Ureter (tissue), 1 donor: ENCODE measurements at places on chromosomes 1 and 21. TPM values are rescaled to one million over a fixed set of nuclear protein-coding genes. Genes with fewer than 3 reads are reported as not detected.

- DNase-seq, result no peak
These were observed 413.6 kb upstream of the ESRRG start for GRCh38 chr1:217136895-217137205.

GRCh38 chr1:18091660-18092446 lies 15.7 kb upstream of the IGSF21 start:
- no peak for DNase-seq

- no peak for DNase-seq
These were observed 28.9 kb upstream of the CLSTN1 start for GRCh38 chr1:9852410-9853248.

Gene TAS1R1
- not detected for total RNA-seq

GRCh38 chr1:100530141-100530540 lies 7.8 kb upstream of the GPR88 start:
- no peak for DNase-seq

- DNase-seq, result no peak
These were observed 4.9 kb upstream of the MAPKAPK2 start for GRCh38 chr1:206679738-206680211.

Gene NOS1AP
- total RNA-seq, result 7.0 TPM

GRCh38 chr1:239956263-239956662 lies 135.4 kb upstream of the FMN2 start:
- DNase-seq, result no peak

GRCh38 chr1:28735961-28736449 lies 735 bp upstream of the YTHDF2 start:
- DNase-seq, result no peak

GRCh38 chr1:204996981-204997380 lies 46.0 kb upstream of the CNTN2 start:
- DNase-seq, result no peak
